ENCODE measurements at places on chromosomes 6 and 20.

GRCh38 chr6:11121851-11122250, 10.3 kb upstream of the ERVFRD-1 start:
- no peak for DNase-seq

- no peak for DNase-seq
These were observed 105.0 kb upstream of the SYNCRIP start for GRCh38 chr6:85747666-85748065.

- no peak for DNase-seq
These were observed 118.5 kb upstream of the CDH4 start for GRCh38 chr20:61133611-61134010.

- DNase-seq = no peak
These were observed 45.9 kb downstream of the CDH4 start for GRCh38 chr20:61297986-61298385.

GRCh38 chr20:52926505-52926904, 45.7 kb upstream of the TSHZ2 start:
- no peak for DNase-seq

DNA sequence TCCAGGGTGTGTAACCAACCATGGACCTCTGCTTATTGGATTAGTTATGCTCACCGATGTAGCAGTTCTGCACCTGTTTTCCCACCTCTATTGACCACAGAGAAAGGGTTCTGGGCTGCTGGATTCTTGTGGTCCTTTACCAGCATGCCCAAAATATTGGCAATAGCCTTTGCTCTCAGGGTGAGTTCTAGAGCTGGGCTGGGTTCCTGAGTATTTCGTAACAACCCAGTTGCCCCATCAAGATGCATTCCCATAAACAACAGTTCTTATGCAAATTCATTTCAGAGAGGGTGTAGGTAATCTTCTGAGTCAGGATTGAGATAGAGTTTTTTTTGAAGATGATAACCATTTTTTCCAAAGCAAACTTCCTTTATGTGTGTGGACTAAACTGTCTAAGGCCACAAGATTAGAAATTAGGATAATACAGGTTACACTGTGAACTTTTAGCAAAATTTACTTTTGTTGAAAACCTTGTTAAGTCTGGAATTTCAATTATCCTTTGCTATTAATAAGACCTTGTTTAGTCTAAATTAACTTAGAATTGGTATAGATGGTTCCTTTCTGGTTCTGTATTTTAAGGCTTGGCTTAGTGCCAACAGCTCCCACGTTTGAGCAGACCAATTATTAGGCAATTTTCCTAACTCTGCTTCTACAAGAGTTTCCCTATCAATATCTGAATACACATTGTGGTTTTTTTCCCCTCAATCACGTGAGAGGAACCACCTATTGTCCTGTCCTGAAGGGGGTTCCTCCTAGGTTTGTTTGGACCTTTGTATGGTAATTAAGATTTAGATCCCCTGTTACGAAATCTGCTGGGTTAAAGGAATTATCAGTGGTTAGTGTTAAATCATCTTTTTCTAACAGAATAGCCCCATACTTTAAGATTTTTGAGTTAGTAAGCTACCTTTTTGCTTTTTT, 46.1 kb downstream of the TBX18 start:
- no peak for DNase-seq

DNA sequence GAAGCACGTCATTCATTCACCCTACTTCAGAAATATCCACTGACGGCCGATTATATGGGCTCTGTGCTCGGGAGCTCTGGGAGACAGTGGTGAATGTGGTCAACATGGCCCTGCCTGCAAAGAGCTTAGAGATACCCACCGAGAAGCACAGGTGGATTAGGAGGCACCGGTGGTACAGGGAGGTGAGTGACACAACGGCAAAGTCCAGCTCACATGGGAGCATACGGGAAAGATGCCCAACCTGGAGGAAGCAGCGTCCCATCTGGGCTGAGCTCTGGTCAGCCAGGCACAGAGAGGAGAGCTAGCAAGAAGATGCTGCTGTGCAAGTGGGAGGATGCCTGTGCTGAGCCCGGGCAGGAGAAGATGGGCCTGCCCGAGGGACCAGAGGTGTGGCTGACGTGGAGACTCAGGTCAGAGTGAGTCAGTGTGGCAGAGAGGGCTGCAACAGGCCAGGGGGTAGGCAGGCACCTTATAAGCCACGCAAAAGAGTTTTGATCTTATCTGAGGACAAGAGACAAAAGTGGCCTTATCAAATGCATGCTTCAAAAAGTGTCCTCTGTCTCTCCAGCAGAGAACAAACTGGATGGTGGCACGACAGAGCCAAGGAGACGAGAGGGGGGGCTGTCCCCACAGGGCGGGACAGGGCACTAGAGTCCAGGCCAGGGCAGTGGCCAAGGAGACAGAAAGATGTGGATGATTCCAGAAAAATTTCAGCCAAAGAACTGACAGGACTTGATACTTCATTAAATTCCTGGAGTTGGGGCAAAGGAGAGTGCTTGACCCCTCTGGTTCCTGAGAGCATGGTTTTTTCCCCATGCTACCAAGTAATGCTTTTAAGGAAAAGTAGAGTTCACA, 214.6 kb upstream of the SNX9 start:
- no peak for DNase-seq

- no peak for DNase-seq
These were observed 171.6 kb downstream of the ARID1B start for GRCh38 chr6:156948807-156949206.

GRCh38 chr6:94683409-94683808, 893.9 kb upstream of the MANEA start:
- DNase-seq = no peak

- no peak for DNase-seq
These were observed 33.0 kb upstream of the KIAA1586 start for GRCh38 chr6:57013521-57013926.
